Caki2 (cell line): ENCODE measurements at places on chromosomes 1 and 21.

DNA sequence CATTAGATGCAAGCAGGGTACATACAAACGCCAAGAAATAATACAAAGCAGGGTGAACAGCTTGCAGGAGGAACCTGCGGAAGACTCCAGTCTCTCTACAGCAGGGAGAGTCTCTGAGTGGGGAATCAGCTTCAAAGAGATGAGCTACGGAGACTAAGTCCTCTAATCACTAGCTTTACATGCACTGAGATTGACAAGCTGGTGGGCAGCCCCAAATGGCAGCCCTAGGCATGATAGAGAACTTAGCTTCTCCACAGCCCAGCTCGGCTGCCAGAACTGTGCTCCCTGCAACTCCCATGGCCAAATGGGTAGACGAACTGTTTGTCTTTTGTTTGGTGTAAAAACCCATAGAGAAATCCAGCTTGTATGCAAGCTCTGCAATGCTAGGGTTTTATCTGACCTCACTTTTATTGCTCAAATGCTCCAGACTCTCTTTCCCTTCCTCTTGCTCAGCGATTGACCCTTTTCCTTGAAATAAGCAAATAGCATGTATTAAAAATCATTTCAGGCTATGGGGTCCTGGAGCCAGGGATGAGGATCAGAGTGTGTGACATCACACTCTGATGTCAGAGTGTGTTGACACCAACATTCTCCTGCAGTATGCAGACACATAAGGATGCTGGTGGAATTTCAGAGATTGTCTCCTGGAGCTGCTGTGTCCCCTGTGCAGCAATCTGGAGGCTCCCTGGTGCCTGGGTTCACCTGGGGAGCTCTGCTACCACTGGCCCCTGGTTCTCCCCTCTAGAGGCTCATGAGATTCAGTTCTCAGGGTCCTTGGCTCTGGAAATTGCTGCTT is 238.5 kb downstream of the TTLL7 start:
- no peak for DNase-seq

DNA sequence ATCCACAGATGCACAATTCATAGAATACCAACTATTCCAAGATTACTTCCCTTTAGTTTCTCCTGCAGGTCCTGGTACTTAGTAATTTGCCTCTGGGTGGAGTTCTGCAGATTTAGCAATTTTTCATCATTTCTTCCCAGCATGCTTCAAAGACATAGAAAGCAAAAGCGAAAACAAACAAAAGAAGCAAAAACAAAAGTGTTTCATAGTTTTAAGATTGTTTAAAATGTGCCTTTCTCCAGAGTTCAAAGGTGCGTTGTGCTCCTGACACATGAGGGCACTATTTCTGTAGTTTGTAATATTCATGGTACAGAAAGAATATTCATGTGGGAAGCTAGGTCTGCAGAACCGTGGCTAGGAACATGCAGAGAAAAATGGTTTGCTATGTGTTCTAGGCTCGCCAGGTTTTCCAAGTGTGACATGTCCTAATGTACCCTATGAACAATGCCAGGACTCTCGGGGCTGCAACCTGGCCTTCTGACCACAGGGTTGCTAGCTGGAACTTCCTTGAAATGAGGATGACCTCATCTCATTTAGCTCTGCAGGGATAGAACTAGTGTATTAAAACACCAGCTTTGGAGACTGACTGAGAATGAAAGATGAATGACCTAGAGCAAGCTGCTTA is 30.0 kb upstream of the RCSD1 start:
- peak; percentile 28 for DNase-seq

DNA sequence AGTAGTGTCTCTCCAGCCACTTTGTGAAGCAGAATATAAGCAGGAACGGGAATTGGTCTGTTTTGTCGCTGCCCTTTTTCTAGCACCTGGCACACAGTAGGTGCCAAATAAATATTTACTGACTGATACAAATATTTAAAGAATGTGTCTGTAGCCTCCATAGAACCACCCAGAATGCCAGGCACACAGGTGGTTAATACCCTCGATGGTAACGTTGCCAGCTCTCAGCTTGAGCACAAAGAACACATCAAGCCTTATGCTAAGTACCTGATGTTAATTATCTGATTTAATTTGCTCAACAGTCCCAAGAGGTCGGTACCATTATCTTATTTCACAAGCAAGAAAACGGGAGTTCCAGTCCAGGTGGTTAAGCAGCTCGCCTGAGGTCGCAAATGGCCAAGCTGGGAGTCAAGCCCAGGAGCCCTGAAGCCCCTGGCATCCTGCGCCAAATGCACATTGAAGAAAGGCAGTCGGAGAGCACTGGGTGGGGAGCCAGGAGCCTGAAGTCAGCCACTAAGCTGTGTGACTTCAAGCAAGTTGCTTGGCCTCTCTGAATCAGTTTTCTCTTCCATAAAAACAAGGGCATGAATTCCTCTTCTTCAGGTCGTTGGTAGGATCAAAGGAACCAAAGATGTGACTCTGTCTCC is 26.4 kb downstream of the HSPG2 start:
- no peak for DNase-seq

DNA sequence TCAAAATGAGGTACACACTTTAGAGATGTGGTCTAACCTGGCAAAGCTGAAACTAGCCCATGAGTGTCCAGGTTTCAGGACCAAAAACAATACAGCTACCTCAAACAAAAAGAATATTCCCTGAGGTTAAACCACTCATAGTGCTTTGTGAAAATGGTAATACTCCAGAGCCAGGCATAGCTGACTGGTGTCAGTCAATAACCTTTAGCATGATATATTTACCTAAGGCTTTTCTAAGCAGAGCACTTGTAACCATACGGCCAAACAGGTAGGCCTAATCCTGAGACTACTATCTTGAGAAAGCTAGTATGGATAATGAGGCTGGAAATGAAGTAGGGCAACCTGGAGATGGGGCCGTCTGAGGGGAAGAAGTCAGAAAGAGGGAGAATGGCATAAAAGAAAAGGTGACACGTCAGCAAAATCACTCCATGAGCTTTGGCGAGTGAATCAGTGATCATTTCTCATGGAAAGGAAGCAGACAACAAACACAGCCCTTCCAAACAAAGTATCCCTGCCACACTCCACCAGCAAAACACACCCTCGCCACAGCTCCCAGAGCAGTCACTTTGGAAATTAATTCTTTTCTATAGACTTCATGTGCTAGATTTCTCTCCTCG is 1.7 kb upstream of the LRRC52 start:
- DNase-seq, result no peak

GRCh38 chr1:74470251-74470650 is 42.2 kb downstream of the LRRC53 start:
- no peak for DNase-seq

GRCh38 chr1:180192172-180192571 is 37.5 kb downstream of the QSOX1 start:
- DNase-seq, result no peak

- peak; percentile 84 for DNase-seq
Observed at GRCh38 chr1:61337981-61338848, 255.9 kb downstream of the NFIA start.

GRCh38 chr1:24443241-24443656 is 27.6 kb downstream of the NIPAL3 start:
- no peak for DNase-seq
